Activated T-helper 2 cell treated with anti-CD3 and anti-CD28 coated beads, Interferon-gamma antibody, Interleukin-2, Interleukin-4, amounts not matched to agents 10 μg/mL and 5 μg/mL and 100 μg/mL, durations not matched to agents 14 hours and 24 hours and 36 hours (primary cell): ENCODE measurements at places on chromosomes 3 and 15. TPM values are rescaled to one million over a fixed set of nuclear protein-coding genes. Genes with fewer than 3 reads are reported as not detected.

Gene PLA1A
- not detected in 2 replicates for total RNA-seq

Gene CLCN2
- total RNA-seq: 6.9 and 9.6 TPM in 2 replicates

Gene TRIM42
- not detected in 2 replicates for total RNA-seq

Gene CAMK1
- total RNA-seq: 113 and 116 TPM in 2 replicates

Gene CFAP92
- 0.37 TPM in 1 of 2 replicates, not detected in the other for total RNA-seq

Gene EHHADH
- 2.9 and 3.2 TPM in 2 replicates for total RNA-seq

Gene HHLA2
- total RNA-seq: 0.51 and 0.66 TPM in 2 replicates

Gene TRPM1
- not detected in 2 replicates for total RNA-seq

Gene GOLGA8B
- total RNA-seq: 215 and 222 TPM in 2 replicates

DNA sequence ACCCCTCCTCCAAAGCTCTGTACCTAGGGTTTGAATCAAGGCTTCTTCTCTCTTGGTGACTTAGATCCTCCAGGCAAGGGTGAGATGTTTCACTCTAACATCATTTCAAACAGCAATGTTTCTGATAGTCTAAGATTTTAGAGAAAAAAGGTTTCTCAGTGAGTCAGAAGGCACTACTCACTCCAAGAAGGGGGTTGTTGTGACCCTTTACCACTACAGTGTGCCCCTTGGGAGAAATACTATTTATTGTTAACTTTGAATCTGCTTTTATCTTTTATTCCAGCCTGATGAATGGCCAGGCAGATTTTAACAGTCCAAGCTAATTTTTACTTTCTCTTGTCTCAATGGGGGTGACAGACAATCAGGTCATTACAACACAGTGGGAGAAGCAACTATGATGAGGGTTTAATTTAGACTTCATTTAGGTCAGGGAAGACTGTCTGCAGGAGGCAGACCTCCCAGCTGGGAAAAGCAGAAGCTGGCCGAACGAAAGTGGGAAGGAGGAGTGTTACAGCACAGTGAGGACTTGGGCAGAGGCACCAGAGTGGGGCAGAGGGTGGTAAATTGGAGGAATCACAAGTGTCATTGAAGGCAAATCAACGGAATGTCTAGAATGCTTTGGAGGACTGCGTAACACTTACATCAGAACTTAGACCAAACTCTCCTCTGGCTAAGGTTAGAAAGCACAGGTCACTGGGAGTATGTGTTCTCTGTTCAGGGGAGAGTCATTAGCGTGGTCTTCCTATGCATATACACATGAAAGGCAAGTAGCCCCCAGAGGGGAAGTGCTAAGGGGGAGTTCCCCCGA lies 21.2 kb downstream of the ZNF860 start:
- H3K36me3 ChIP-seq: peaks cover 6% of the 10 kb centered on the region
- peaks cover 20% of the 10 kb centered on the region for H3K4me1 ChIP-seq
- peaks cover 15% of the 10 kb centered on the region for H3K27me3 ChIP-seq
- H3K27ac ChIP-seq: no peak overlapping the region
- no peak overlapping the region for H3K4me3 ChIP-seq
- DNase-seq: no peak

GRCh38 chr3:53274938-53275605 lies 19.2 kb upstream of the TKT start:
- no peak for DNase-seq
- no peaks in the 10 kb centered on the region for H3K27me3 ChIP-seq
- H3K4me1 ChIP-seq: peaks cover 14% of the 10 kb centered on the region
- no peak overlapping the region for H3K4me3 ChIP-seq
- H3K36me3 ChIP-seq: no peaks in the 10 kb centered on the region
- H3K27ac ChIP-seq: peak overlapping the region; percentile 42

- H3K4me3 ChIP-seq: peak overlapping the region; percentile 80
- H3K27ac ChIP-seq: peak overlapping the region; percentile 98
- peaks cover 74% of the 10 kb centered on the region for H3K4me1 ChIP-seq
- peaks cover 50% of the 10 kb centered on the region for H3K36me3 ChIP-seq
- no peaks in the 10 kb centered on the region for H3K27me3 ChIP-seq
Measured at GRCh38 chr15:85707519-85708338, 87.0 kb downstream of the KLHL25 start.

DNA sequence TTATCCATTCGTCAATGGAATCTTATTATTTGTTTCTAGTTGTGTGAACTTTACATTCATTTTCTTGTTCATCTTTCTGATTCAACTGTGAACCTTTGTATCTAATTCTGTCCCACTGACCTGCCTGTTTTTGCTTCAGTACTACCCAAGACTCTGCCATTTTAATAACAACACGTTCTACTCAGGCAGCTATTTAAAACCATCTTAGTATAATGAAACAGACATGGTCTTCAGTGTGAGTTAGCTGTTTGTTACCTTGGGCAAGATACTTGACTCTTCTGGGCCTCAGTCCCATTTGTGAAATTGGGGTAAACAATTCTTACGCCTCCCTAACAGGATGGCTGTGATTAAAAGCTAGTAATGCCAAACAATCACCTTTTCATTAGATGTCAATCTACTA lies 1.6 kb downstream of the BTBD1 start:
- peak overlapping the region; percentile 81 for H3K4me3 ChIP-seq
- peak overlapping the region; percentile 62 for H3K27ac ChIP-seq
- peaks cover 24% of the 10 kb centered on the region for H3K36me3 ChIP-seq

- peaks cover 20% of the 10 kb centered on the region for H3K27me3 ChIP-seq
- no peaks in the 10 kb centered on the region for H3K36me3 ChIP-seq
- no peak overlapping the region for H3K27ac ChIP-seq
- H3K4me1 ChIP-seq: no peaks in the 10 kb centered on the region
- H3K4me3 ChIP-seq: no peak overlapping the region
Measured at GRCh38 chr3:150267288-150267687, 140.8 kb upstream of the TSC22D2 start.

- DNase-seq: no peak
- H3K36me3 ChIP-seq: peaks cover 15% of the 10 kb centered on the region
- H3K27ac ChIP-seq: no peak overlapping the region
- H3K27me3 ChIP-seq: no peaks in the 10 kb centered on the region
- peaks cover 8% of the 10 kb centered on the region for H3K4me1 ChIP-seq
Measured at GRCh38 chr15:42504631-42505030, 9.2 kb downstream of the SNAP23 start.

GRCh38 chr3:100993309-100993708 lies at the start of gene ABI3BP:
ABI3BP (minus strand) TSS chr3:100993421; CDS start chr3:100993384, 37 bp downstream.
- no peaks in the 10 kb centered on the region for H3K36me3 ChIP-seq
- no peak within 1 kb of the TSS for H3K27ac ChIP-seq
- no peak for DNase-seq
- H3K4me1 ChIP-seq: no peaks in the 10 kb centered on the region

DNA sequence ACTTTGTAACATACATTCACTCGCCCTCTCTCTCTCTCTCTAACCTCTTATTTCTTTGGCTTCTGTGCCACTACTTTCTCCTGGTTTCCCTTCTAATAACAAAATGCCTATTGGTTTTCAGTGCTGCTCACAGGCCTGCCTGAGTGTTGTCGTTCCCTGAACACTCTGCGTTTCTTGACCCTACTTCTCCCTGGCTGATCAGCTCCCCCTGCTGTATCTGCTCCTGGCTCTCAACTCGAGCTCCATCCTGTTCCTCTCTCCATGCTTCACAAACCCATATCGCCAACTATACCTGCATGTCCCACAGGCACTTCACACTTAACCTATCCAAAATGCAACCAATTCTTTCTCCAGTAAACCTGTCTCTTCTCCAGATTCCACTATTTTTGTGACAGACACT lies 111.4 kb downstream of the OPA1 start:
- no peak overlapping the region for H3K27ac ChIP-seq
- no peaks in the 10 kb centered on the region for H3K27me3 ChIP-seq
- H3K4me1 ChIP-seq: peaks cover 3% of the 10 kb centered on the region
- H3K36me3 ChIP-seq: peaks cover 10% of the 10 kb centered on the region

GRCh38 chr3:187491371-187491770 lies 123.2 kb downstream of the RTP4 start:
- H3K27ac ChIP-seq: no peak overlapping the region
- peaks cover 14% of the 10 kb centered on the region for H3K27me3 ChIP-seq
- no peak overlapping the region for H3K4me3 ChIP-seq
- H3K4me1 ChIP-seq: no peaks in the 10 kb centered on the region
- DNase-seq: no peak

DNA sequence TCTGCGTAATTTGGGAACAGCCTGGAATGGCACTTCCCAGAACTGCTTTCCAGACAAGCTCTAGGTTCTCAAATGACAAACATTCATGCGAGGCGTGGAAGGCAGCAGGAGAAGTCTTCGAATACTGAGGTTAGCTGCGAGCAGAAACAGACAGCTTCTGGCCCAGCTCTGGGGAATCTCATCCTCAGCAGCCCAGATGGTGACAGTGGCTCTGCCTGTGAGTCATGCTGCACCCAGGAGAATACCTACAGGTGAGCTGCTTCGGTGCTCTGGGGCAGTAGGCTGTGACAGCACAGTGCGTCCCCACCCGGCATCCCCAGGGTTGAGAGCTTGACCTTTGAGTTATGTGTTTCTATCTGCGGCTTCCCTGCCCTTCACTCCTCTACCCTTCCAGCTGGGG lies 258.6 kb downstream of the KLF13 start:
- H3K4me1 ChIP-seq: no peaks in the 10 kb centered on the region
- H3K36me3 ChIP-seq: no peaks in the 10 kb centered on the region
- H3K27me3 ChIP-seq: peaks cover 2% of the 10 kb centered on the region
- no peak overlapping the region for H3K27ac ChIP-seq
- H3K4me3 ChIP-seq: no peak overlapping the region

DNA sequence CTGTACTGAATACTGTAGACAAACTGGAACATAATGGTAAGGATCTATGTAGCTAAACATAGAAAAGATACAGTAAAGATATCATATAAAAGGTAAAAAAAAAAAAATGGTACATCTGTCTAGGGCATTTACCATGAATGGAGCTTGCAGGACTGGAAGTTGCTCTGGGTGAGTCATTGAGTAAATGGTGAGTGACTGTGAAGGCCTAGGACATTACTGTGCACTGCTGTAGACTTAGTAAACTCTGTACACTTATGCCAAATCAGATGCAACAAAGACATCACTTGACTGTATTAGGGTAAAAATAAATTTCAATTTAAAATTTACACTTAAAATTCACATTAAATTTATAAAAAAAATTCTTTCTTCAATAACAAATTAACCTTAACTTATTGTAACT lies 281.3 kb upstream of the LMCD1 start:
- H3K27ac ChIP-seq: no peak overlapping the region
- no peaks in the 10 kb centered on the region for H3K36me3 ChIP-seq
- no peak overlapping the region for H3K4me3 ChIP-seq
- DNase-seq: no peak
- no peaks in the 10 kb centered on the region for H3K4me1 ChIP-seq
- no peaks in the 10 kb centered on the region for H3K27me3 ChIP-seq

DNA sequence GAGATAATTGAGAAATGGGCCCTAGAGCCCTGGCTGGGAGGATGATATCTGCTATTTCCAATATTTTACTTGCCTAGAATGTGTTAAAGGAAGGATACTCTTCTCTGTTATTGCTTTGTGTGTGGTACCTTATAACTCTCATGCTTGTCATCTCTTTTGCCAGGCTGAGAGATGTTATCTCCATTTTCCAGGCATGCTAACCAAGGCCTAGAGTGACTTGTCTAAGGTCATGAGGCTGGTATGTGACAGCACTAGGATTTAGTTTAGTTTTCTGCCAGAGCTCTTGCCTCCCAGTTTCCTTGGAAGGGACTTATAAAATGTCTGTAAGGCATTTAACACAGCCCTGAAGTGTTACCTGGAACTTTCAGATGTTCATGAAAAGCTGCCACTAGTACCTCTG lies 1.4 kb downstream of the CLK3 start:
- peaks cover 40% of the 10 kb centered on the region for H3K36me3 ChIP-seq
- DNase-seq: no peak
- H3K27ac ChIP-seq: peak overlapping the region; percentile 87
- H3K27me3 ChIP-seq: no peaks in the 10 kb centered on the region

DNA sequence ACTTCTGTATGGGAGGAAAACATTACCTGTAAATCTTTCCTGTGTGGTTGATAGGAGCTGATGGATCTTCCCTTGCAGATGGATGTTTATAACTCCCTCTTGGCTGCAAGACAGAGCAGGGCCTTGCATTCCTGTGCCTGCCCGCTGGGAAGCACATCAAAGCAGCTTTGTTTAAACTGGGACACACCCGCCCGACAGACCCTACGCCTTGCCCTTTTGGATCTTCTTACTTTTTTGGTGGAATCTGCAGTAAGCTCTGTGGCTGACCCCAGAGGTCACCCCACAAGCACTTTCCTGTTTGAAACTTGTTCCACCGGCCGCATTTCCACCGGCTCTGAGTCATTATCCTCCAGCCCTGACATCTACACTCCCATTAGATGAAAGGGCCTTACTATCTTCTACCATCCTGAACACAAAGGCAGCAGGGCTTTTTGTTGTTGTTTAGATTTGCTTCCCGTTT lies 244.1 kb upstream of the STT3B start:
- peak overlapping the region; percentile 37 for H3K4me3 ChIP-seq
- DNase-seq: peak; percentile 37
- peaks cover 38% of the 10 kb centered on the region for H3K4me1 ChIP-seq

- no peak overlapping the region for H3K4me3 ChIP-seq
- H3K4me1 ChIP-seq: no peaks in the 10 kb centered on the region
- peaks cover 32% of the 10 kb centered on the region for H3K27me3 ChIP-seq
- DNase-seq: no peak
Measured at GRCh38 chr15:79629687-79630086, 197.6 kb downstream of the MINAR1 start.

DNA sequence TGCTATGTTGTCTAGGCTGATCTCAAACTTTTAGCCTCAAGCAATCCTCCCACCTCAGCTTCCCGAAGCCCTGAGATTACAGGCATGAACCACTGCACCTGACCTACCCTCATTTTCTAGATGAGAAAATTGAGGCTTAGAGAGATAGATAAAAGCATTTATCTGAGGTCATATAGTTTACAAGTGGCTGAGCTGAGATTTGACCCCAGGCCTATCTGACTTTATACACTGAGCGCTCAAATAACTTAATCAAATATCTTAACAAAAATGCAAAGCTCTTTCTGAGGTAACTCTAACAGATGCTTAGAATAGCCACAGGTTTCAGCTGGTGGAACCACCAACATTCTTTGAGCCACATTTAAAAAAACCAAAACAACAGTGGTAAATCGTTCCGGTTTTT lies 5.5 kb downstream of the PLS1 start:
- DNase-seq: no peak
- H3K4me1 ChIP-seq: peaks cover 13% of the 10 kb centered on the region
- H3K27ac ChIP-seq: no peak overlapping the region
- H3K4me3 ChIP-seq: no peak overlapping the region
- no peaks in the 10 kb centered on the region for H3K27me3 ChIP-seq

DNA sequence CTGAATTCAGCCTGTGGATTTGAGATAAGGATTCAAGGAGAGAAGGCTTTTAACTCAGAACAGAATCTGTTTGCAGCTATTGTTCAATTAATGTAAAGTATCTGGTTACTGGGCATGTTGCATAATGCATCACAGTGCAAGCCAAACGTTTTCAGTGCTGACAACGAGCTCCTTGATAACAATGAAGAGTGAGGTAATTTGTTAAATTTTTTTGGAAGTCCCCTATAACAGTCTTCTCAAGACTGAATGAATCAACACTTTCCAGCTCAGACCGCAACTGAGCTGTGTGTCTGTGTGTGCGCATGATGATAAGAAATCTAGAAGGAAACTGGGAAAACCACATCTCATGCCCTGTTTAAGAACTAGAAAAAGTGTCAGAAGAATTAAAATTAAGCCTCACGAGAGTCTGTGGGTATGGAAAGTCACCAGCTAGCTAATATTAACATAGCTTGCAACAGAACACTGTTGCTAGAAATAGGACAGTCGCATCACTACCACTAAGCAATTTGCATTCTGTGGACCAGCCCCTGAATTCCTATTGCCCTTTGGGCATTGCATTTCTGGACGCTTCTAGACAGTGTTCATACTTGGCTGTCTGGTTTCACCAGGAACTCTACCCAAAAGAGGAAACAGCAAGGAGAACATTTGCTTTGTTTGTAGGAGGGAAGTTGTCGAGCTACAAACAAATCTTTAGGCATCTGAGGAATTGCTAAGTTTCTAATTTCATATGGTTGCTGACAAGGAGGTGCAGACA lies 43.7 kb upstream of the ATP2C1 start:
- H3K27ac ChIP-seq: peak overlapping the region; percentile 71
- peaks cover 33% of the 10 kb centered on the region for H3K4me1 ChIP-seq
- peaks cover 15% of the 10 kb centered on the region for H3K27me3 ChIP-seq
